NCI-H2081 treated with DMSO at 0.1 percent for 48 hours (cell line): ENCODE measurements at places on chromosomes 7 and 10.
A peak's percentile ranks its signal among the peaks of the same experiment; 100 is the strongest.

DNA sequence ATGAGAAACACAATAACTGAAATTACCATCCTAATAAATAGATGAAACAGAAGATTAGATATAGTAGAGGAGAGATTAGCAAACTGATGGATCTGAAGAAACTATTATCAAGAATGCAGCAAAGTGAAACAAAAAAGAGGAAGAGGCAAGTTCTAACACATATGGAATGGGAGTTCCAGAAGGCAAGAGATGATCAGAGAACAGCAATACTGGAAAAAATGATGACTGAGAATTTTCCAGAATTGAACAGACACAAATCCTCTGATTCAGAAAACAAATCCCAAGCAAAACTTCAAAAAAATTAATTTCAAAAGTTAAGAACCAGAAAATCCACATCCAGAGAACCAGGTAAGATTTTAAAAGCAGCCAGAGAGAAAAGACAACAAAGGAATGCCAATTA lies 20.2 kb upstream of the CYREN start:
- DNase-seq, result no peak

DNA sequence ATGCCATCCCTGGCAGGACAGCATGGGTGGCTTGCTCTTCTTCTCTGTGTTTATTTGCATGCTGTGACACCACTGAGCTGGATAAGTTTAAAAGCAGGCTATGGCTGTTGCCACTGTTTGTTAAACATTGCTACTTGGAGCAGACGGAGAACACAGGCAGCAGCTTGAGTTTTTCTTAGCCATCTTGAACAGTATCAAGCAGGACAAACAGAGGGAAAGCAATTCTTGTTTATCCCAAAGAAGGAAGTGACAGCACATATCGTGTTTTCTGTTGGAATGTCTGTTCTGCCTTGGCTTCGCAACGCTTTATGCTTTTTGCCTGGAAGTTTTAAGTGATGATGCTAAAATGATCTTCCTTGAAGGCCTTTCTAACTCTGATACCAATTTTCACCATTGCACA lies 73.8 kb downstream of the MKX start:
- no peak for DNase-seq

GRCh38 chr10:61899997-61900828 lies 1.3 kb upstream of the ARID5B start:
- DNase-seq, result peak; percentile 77

DNA sequence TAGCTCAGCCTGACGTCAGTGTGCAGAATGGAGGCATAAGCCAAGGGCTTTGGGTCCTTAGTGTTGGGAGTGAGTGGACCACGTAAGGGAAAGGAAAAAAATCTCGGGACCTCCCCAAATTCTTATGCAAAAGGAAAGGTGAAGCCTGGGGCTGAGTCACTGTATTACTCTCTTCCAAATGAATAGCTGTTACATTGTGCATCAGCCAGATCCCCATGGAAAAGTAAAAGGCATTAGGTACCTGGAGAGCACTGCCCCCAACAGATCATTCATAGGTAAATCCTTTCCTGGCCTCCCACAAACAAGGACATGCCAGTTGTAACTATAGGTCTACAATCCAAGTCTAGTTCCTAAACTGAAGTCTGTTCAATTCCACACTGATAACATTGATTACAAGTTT lies 170.5 kb downstream of the C1GALT1 start:
- no peak for DNase-seq

DNA sequence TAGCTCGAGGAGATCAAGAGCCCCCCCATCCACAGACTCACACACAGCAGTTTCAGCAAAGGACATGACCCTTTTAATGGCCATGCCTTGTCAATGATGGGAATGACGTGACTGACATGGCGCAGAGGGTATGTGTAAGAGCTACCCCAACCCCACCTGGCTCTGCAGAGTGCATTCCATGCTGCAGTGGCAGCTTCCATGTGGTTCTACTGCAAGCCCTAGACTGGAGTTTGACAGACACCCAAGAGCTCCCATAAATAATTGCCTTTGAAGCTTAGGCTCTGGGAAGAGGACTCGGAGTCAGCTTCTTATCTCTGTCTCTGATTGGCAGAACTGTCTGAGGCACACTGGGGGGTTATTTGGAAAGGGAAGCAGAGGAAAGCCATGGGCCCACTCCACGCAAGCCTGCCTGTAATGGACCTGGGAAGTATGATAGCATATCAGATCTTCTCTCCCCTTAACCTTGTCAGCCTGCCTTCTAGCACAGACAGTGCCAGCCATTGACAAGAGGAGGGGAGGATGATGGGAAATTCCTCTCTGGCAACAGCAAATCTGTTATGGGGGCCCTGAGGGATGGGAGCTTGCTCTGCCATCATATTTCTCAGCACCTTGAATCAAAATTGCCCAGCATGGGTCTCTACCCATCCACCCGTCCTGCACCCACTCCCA lies 478.5 kb upstream of the PODXL start:
- DNase-seq, result no peak

- no peak for DNase-seq
Observed at GRCh38 chr10:14838582-14839304, 637 bp downstream of the HSPA14 start.

GRCh38 chr10:113711142-113711541 lies 31.4 kb downstream of the CASP7 start:
- DNase-seq, result no peak

DNA sequence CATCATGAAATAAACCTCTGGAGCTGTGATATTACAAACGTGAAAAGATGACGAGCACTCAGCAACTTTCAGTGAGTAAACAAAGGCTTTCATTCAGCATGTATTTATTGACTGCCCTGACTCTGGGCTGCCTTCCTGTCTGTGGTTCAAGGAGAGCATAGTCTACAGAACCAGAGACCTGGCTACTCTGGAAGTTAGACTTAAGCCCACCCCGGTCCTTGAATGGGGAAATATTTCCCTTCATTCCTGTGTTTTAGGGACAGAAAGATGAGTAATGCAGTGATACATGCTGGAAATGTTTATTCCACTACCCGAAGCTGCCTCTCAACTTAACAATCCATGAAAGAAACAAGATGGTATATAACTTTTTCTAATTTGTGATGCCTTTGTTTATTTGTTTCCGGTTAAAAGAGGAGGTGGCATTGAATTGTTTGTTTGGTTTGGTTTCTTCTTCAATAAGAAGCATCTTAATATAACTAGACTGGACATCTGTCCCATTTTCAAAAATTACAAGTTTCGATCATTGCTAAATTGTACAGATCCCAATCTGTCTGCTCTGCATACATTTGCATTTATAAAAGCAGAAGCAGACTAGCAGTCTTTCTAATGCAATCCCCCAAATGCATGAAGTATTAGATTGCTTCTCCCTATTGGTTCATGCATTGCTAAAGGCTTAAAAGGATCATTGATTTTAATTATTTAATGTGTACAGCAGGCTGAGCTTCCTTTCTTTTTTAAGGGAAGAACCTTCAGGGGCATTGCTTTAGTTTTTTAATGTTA lies 57.7 kb downstream of the TRUB1 start:
- DNase-seq, result no peak

DNA sequence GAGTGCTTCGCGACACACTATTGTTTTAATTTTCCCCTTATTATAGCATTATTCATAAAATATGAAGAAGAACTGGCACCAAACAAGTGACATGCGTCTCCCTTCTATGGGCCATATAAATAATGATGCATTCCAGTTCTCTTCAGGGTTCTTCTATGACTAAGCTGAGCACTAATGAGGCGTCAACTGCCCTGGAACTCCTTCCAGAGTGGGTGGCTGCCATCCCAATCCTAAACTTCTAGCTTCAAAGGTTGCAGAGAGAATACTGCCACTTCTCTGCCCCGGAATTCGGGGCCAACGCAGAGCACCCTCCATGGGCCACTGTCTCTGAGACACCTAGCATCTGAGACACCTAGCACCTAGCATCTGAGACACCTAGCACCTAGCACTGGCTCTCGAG lies 37.7 kb upstream of the FOXI2 start:
- DNase-seq, result no peak

DNA sequence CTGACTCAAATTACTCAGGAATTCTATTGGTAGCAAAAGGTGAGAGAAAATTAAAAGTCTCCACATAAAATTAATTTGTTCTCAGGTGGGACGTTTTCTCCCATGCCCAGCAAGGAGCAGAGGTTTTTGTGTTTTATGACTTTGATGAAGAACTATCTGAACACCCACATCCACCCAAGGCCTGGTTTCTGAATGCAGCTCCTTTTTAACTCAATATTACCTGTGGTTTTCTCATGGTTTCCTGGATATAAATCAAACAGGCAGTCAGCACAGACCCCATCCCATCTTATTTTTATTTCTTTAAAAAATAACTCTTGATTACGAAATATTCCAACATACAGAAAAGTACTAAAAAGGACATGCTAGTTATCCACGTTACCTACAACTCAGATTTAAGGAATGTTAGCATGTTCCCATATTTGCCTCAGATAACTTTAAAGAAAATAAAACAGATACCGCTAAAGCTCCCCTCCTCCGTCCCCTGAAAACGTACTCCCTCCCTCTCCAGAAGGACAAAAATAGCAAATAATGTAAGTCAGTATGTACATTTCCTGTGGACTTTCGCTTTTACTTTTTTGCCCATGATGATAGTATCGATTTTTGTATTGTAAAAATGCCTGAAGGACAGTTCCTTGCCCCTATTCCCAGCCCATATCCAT lies 43.4 kb downstream of the GLI3 start:
- no peak for DNase-seq

- no peak for DNase-seq
Observed at GRCh38 chr10:127175357-127176110, 20.9 kb downstream of the INSYN2A start.

- DNase-seq, result no peak
Observed at GRCh38 chr10:122249991-122250750, 20.9 kb upstream of the BTBD16 start.

DNA sequence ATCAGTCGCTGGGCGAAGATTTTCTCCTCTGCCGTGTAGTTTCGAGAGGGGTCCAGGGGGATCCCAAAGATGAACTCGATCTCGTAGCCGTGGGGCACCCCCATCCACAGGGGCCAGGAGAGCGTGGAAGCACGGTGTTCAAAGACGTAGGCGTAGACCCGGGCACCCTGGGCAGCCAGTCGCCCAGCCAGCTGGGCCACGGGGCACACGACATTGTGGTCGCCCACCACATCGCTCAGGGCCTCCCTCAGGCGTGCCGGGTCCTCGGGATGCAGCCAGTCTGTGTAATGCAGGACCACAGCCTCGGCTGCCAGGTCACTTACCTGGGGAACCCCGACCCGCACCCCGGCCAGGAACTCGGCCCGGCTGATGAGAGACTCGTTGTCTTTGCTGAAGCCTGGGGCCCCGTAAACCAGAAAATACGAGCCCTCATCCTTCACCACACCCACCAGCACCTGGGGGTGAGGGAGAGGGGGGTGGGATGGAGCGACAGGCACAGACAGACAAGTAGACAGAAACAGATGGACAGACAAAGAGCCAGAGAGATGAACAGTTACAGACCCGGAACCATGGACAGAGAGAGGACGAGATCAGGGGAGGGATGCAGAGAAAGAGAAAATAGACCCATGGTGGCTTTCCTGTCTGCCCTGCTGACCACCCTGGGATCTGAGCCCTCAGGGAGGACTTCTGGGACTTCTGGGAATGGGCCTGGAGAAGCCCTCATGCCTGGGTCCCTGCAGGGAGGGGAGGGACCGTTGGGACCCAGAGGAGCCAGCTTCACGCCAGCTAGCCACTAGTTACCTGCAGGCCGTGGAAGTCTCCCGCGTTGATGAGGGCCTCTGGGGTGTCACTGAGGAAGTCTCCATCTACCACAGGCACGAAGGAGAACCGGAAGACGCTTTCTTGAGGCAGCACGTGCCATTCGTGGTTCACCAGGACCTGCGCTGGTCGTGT lies 3.0 kb downstream of the ACHE start:
- no peak for DNase-seq
